ENCODE measurements at places on chromosomes 2 and 18.

GRCh38 chr18:53745986-53746385, 478.5 kb downstream of the MBD2 start:
- DNase-seq, result no peak

GRCh38 chr2:128552141-128552805, 233.6 kb upstream of the HS6ST1 start:
- DNase-seq, result no peak

- DNase-seq, result no peak
Measured at GRCh38 chr2:161020437-161020836, 139.8 kb upstream of the TANK start.

- DNase-seq, result no peak
Measured at GRCh38 chr2:233140978-233141377, 80.8 kb downstream of the INPP5D start.

DNA sequence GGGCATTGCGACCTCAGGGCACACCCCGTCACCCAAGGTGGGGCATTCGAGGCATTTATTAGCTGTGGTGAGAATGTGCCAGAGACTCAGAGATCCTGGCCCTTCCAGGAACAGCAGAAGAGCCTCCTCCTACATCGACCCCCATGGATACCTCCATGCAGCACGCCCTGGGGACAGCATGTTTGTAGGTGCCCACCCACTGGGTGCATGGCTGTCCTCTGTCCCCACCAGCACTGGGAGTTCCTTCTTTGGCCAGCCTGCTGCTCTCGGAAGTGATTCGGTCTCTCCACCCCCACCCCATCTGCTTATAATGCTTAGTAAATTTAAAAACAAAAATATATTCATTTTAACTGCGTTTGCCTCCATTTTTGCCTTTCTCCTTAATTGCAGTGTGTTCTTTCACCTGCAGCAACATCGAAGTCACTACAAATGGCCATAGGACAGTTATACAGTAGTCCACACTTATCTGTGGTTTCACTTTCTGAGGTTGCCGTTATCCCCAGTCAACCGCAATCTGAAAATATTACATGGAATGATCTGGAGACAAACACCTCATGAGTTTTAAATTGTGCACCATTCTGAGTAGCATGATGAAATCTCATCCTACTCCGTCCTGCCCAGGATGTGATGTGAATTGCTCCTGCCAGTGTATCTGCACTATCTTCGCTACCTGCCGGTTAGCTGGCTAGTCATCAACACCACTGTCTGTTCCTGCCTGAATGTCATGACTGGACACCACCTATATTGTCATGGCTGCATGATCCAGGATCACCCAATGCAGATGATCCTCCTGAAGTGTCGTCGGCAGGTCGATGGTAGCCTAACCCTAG, 29.6 kb upstream of the ZCCHC2 start:
- DNase-seq, result no peak

DNA sequence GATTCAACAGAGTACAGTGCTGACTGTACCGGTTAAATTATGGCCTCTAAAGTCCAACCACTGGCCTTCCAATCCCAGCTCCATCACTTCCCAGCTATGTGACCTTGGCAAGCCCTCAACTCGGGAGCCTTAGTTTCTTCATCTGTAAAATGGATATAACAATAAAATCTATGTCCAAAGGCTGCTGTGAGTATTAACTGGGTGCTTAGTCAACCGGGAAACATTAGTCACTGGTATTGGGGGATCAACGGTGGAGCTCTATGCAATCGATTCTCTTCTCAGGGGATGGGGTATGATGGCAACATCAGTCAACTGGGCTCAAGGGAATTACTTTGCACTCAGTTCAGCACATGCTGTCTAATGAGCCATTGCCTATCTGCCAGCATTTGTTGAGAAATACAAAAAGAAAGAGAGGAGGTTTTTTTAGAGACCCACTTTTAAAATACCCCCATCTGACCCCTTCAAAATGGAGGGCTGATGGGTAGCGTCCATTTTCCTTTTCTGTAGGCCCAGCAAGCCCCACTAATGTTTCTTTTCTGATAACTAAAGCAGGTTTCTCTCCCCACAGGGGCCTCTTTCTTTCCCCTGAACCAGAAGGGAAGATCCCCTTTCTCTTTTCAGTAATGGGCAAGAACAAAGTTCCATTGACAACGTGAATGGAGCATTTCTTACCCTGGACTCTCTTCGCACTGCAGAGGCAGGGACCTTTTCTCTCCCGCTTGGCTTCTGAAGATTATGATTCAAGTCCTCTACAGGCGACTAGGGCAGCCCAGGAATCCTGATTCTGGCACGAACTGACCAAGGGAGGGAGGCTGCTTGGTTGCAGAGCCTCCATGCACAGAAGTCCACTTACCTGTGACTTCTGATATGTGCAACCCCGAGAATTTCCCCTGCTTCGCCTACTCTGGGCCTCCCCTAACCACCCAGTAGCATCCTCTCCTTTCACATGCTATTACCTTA, 8.7 kb upstream of the AGFG1 start:
- DNase-seq, result no peak

DNA sequence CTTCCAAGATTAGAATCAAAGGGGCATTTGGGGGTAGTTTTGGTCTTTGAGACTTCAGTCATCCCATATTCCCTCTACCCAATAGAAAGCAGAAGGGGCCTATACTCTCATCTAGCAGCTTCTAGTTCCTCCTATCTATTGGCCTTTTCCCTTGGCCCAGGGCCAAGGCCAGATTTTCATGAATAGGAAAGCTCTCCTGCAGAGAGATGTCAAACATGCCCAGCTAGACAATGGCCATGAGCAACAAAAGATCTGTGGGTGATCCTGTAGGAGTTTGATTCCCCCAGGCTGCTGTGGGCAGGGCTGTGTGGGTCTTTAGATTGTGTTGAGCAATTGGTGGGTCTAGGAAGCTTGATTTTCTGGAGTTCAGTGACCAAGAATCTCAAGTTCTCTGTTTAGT, 2.9 kb upstream of the ADCYAP1 start:
- no peak for DNase-seq

GRCh38 chr18:51614967-51615571, 417.6 kb upstream of the MEX3C start:
- DNase-seq, result no peak

- DNase-seq, result no peak
Measured at GRCh38 chr2:188902901-188903491, 71.2 kb upstream of the COL3A1 start.

DNA sequence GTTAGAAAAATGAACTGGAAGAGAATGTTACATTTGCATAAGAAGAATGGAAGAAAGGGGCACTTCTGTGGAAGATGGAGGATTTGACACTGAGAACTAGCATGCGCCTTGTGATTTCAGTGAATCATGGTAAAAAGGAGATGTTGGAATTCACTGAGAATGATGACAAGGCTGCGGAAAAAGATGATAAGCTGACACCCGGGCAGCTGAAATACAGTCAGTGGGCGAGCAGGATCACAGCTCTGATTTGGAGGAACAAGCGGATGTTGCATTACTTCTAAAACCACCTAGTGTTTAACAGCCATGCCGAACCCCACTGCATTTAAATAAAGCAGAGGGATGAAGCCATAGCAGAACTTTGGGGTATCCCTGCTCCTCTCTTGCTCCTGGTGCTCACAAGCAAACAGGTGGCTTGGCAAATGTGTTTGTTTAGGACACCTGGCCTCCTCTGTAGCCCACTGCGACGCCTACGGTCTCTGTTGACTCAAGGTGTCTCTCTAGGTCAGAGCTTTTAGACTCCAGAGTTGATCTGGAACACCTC, 134.9 kb downstream of the NDUFA10 start:
- DNase-seq, result no peak

DNA sequence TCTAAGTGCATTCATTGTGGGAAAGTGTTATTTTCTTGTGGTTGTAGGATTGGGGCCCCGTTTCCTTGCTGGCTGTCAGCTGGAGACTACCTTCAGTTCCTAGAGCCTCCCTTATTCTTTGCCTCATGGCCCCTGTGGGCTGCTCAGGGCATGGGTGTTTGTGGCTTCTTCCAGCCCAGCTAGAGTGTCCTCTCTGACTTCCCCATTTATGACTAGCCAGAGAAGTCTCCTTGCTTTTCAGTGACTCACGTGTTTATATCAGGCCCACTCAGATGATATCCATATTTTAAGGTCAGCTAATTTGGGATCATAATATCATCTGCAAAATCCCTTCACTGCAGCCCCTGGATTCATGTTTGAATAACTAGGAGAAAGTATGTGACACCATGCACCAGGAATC, 62.8 kb downstream of the DTNA start:
- no peak for DNase-seq

GRCh38 chr2:157936406-157936805, 60.3 kb upstream of the ACVR1 start:
- DNase-seq, result no peak

- DNase-seq, result no peak
Measured at GRCh38 chr18:51446571-51447210, 249.2 kb upstream of the MEX3C start.

GRCh38 chr2:159275111-159275510, 11.4 kb downstream of the WDSUB1 start:
- no peak for DNase-seq

- DNase-seq, result no peak
Measured at GRCh38 chr2:10446631-10447030, 1.5 kb downstream of the ODC1 start.

DNA sequence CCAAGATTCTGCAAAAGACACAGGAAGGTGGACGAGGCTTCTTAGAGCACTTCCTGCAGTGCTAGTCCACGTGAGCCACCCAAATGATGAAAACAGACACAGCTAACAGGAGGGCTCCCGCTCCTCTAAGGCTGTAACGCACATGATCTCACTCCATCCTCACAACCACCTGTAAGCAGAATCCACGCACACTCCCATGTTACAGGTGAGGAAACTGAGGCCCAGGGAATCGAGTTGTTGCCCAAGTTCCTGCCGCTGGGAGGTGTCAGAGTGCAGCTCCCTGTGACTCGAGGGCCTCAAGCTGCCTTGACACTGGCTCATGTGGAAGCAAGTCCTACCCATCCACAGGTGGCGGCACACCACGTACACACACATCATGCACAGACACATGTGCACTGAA, 4.4 kb downstream of the DNMT3A start:
- no peak for DNase-seq

- no peak for DNase-seq
Measured at GRCh38 chr2:60890393-60890707, 9.0 kb downstream of the REL start.

DNA sequence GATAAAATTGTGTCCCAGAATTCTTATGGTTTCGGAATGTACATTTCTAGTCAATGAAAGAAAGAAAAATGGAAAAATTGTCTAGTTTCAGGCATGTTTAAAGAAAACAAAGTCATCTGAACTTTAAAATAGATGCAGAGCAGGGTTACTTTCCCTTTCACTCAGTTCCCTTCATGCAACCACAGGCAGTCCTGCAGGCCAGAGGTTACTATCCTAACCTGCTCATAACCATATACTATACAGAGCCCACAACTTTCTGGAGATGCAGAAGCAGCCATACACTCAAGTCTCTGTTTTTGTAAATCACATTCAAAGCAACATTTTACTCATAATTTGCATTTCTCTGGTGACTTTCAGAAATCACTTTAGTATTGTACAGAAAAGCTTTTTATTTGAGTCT, 690.3 kb downstream of the MBD2 start:
- DNase-seq, result no peak

DNA sequence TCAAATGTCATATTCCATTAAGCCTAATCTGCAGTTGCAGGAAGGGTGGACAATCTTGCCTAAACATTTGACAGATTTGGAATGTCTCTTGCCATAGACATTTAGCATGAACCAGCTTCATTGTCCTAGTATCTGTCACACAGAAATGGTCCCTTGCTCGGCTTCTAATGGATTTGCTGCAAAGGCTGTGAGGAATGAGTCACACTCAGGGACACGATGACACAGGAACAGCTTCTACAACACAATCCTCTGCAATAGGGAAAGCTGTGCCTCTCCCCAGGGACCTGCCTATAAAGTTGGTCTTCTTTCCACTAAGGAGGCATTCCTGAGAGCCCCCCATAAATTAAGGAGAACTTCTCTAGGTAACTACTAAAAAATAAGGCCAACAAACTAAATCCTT, 155.1 kb upstream of the L3MBTL4 start:
- DNase-seq, result no peak

GRCh38 chr2:234676109-234676782, 179.4 kb upstream of the ARL4C start:
- DNase-seq, result no peak

DNA sequence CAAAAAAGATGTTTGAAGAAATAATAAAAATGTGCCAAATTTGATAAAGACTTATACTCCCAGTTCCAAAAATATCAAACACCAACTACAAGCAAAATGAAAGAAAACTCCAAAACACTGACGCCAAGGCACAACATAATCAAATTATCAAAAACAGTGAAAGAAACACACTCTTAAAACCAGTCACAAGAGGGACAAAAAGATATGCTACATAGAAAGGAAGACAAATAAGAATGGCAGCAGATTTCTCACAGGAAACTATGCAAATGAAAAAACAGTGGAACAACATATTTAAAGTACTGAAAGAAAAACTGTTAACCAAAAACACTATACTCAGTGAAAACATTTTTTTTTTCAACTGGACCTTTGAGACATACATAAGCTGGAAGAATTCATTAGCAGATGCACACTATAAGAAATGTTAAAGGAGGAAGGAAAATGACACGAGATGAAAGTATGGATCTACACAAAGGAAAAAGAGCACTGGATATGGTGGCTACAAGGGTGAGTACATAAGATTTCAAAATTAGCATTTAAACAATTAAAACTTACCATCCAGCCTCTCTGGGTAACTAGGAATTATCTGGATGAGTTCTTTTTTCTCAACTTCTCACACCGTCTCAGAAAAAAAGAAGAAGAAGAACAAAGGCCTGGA, 94.0 kb upstream of the ACVR1C start:
- no peak for DNase-seq

GRCh38 chr18:46252759-46253158, 148.6 kb downstream of the HAUS1 start:
- DNase-seq, result no peak

DNA sequence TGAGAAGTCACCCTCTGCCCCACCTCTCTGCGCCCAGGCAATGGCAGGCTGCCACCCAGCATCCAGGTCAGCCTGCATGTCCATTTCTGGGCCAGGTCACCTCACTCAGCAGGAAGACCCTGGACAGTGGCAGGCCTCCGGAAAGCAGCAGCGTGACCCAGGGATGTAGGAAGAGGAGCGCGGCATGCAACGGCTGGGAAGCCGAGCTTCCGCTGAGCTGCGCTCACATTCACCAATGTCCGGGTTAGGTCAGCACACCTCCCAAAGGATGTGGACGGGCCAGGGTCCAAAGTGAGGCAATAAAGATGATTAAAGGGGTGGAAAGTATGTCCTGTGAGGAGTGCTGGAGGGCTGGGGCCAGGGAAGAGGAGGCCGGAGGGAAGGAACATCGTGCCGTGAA, 174.5 kb downstream of the CTIF start:
- DNase-seq, result no peak

- no peak for DNase-seq
Measured at GRCh38 chr2:45180779-45181178, 171.5 kb upstream of the SIX2 start.

- no peak for DNase-seq
Measured at GRCh38 chr2:53104263-53104662, 663.3 kb upstream of the CHAC2 start.
